Effector memory CD8-positive, alpha-beta T cell (primary cell): ENCODE measurements at places on chromosomes 12 and 14.

GRCh38 chr12:78697817-78698415, 166.7 kb upstream of the SYT1 start:
- no peaks in the 10 kb centered on the region for H3K4me1 ChIP-seq
- no peaks in the 10 kb centered on the region for H3K36me3 ChIP-seq
- H3K27me3 ChIP-seq = no peaks in the 10 kb centered on the region

DNA sequence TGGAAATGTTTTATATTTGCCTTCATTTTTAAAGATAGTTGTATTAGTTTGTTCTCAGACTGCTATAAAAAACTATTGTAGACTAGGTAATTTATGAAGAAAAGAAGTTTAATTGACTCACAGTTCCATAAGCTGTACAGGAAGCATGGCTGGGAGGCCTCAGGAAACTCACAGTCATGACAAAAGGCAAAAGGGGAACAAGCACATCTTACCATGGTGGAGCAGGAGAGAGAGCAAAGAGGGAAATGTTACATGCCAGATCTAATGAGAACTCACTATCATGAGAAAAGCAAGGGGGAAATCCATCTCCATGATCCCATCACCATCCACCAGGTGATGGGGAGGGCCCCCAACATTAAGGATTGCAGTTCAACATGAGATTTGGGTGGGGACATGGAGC, 35.5 kb upstream of the UNC79 start:
- no peak overlapping the region for H3K27ac ChIP-seq
- no peaks in the 10 kb centered on the region for H3K36me3 ChIP-seq
- H3K4me3 ChIP-seq = no peak overlapping the region
- peaks cover 25% of the 10 kb centered on the region for H3K27me3 ChIP-seq
- no peak for DNase-seq
- no peaks in the 10 kb centered on the region for H3K4me1 ChIP-seq

DNA sequence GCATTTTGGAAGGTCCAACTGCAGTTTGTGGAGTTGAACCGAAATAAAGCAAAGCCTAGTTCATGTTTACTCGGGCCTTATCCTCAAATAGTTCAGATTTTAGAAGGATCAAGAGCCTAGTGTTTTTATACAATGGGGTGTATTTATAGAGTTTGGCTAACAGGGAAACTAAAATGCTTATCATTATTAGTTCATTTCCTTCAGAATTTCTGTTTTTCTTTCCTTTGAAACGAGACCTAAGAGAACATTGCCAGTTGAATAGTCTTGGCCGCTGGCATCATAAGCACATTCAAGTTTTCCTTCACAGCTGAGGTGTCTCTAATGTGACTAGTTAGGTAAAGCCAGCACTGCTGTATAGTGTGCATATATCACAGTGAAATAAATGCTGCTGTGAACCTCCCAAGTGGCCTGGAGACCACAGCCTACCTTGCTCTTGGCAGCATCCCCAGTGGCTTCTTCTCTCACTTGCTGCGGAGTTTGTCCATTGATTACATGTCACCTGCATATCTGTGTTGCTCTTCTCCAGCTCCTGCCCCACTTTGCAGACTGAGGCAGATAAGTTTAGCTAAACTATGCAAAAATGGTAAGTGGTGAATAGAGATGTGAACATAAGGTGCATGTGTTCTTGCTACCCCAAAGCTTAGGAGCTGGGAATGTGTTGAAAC, 88.8 kb downstream of the ANO6 start:
- DNase-seq = no peak
- peaks cover 4% of the 10 kb centered on the region for H3K4me1 ChIP-seq
- H3K27me3 ChIP-seq = no peaks in the 10 kb centered on the region
- no peaks in the 10 kb centered on the region for H3K36me3 ChIP-seq

DNA sequence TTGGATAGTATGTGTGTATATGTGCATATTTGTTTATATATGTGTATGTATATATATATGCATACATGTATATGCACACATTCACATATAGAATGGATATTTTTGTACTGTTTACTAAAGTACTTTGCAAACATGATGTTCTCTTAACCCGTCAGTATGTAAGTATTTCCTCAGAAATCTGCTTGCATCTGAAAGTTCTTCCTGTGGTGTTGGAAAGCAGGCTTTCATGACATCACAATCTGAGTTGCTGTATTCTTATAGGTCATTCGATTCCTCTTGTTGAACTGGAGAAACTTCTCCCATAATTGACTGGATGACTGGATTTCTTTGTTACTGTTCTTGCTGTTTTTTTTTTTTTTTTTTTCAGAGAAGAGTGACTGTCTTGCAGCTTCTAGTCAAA, 29.1 kb downstream of the GABARAPL1 start:
- no peaks in the 10 kb centered on the region for H3K27me3 ChIP-seq
- H3K4me1 ChIP-seq = peaks cover 46% of the 10 kb centered on the region
